Mesendoderm (in vitro differentiated cells): ENCODE measurements at places on chromosomes 12 and 14.
A peak's percentile ranks its signal among the peaks of the same experiment; 100 is the strongest.

- no peak for DNase-seq
Measured at GRCh38 chr14:99264691-99265450, 7.1 kb downstream of the BCL11B start.

- DNase-seq, result no peak
Measured at GRCh38 chr12:96652870-96653269, 163.5 kb downstream of the CFAP54 start.

GRCh38 chr12:113770389-113770865, 195.7 kb downstream of the RBM19 start:
- DNase-seq, result no peak

DNA sequence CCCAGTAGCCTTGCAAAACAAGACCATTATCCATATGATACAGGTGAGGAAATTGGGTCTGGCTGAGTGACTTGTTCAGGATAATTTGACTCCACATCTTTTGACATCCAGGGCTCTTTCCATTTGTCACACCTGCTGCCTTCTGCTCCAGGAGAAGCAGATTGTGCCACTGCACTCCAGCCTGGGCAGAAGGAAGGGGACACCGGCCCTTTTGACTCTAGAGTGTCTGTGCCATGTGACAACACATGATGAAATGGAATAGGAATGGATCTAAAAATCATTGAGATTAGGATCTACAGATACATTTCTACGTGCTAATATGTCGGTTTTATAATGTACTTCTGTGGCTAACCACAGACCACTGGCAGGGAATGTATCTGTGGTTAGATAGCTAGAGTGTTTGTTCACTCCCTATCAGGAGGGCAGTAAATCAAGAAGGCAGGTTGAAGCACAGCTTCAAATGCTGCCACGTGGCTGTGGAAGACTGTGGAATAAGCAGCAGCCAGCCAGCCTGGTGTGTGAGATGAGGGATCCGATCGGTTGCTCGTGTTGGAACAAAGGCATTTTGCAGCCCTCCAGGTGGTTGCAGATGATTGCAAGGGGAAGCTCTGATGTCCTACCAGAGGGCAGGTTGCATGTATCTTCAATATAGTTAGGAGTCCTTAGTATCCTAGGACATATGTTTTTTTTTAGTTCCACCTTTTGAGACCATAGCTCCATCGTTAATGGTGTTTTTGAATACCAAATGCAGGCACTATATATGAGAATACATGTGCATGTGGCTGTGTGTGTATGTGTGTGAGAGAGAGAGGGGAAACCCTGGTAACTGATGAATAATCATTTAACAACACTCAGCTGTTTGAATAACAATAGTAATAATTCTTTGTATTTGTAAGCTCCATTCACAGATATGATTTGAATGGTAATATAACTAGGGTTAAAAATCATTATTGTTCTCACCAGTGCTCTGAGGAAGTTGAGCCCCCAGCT, 28.6 kb downstream of the EML1 start:
- no peak for DNase-seq

GRCh38 chr14:30362369-30363218, 196.4 kb upstream of the G2E3 start:
- no peak for DNase-seq

DNA sequence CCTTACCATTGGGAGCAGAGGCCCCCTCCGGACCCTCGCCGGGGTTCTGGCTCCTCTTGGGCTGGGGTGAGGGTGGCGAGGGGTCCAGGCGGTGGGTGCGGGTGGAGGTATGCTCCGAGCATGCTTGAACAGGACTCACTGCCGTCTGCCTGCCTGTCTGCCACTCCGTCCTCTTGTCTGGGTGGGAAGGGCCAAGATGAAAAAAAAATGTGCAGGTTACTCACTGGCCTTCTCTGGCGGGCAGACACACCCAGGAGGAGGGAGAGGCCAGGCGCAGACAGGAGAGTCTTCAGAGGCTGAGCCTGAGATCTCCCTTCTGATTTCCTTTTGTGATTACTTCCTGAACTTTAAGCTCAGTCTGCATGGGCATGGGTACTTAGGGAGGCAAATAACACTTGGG, 76.1 kb downstream of the STON2 start:
- peak; percentile 94 for DNase-seq

GRCh38 chr14:72740966-72741825, 152.7 kb downstream of the DPF3 start:
- DNase-seq, result no peak

DNA sequence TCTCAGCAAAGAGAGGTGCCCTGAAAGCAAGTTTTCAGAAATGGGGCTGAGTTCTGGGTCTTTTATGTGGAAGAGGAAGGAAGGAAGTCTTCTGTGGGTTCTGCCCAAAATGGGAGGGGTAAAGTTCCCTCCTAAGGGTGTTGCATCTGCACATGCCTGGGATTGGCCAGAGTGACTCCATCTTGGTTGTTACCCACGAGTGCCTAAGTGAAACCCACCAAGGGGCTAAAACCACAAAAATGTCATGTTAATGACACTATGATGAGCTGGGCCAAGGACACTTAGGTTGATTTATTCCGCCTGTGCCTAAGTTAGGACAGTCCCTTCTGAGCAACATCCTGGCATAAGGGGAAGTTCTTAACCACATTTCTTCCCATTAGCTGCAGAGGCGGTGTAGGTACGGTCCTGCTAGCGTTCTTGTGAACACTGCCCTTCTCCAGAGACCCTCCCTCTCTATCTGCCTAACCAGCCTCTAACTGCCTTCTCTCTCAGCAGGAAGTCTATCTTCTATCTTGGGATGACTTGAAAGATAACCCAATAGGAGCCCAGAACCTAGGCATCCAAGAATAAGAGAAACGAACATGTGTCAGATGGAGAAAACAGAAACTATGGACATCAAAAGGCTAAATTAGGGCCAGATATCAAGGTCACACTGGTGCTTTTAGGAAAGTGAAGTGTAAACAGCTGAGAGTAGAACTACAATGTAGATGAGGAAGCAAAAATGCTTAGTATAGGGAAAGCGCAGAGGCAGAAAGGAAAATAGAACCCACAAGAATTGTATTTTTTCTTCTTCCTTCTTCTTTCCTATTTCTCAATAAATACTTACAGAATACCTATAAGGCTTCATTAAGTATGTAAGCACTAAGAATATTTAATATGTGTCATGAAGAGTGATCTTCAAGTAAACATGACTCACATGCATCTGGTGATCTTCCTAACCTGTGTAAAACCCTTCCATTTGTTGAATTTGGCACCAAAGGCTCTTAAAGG, 104.2 kb upstream of the AMN1 start:
- DNase-seq, result no peak

- peak; percentile 84 for DNase-seq
Measured at GRCh38 chr12:8687846-8688601, 9.8 kb upstream of the RIMKLB start.

- DNase-seq, result no peak
Measured at GRCh38 chr14:90523544-90523943, 126.7 kb downstream of the CALM1 start.

GRCh38 chr12:48988030-48988649, 10.0 kb downstream of the WNT1 start:
- DNase-seq, result peak; percentile 79

GRCh38 chr12:106139422-106140171, 843 bp upstream of the NUAK1 start:
- DNase-seq, result peak; percentile 94

GRCh38 chr14:59564366-59564765, 12.2 kb downstream of the CCDC175 start:
- DNase-seq, result peak; percentile 86

GRCh38 chr12:111293266-111294009, 75.5 kb downstream of the PHETA1 start:
- no peak for DNase-seq

DNA sequence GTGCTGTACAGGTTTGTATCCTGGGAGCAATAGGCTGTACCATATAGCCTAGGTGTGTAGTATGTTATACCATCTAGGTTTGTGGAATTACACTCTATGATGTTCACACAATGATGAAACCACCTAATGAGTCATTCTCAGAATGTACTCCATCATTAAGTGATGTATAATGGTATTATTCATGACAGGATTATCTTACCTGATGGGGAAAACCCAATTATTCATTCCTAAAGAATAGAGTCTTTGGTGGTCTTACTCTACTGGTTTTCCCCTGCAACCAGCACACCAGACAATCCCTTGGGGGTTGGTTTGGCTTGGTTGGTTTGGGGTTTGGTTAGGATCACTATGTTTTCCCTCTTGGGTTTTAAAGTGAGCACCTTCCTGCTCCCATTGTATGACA, 12.6 kb upstream of the OR10P1 start:
- DNase-seq, result no peak

- no peak for DNase-seq
Measured at GRCh38 chr12:132289356-132290202, 39.8 kb downstream of the GALNT9 start.

- no peak for DNase-seq
Measured at GRCh38 chr14:29037411-29037810, 270.8 kb downstream of the FOXG1 start.

GRCh38 chr12:131599190-131600159, 111.4 kb upstream of the SFSWAP start:
- no peak for DNase-seq

- peak; percentile 27 for DNase-seq
Measured at GRCh38 chr14:102949062-102949800, 26.8 kb downstream of the AMN start.

GRCh38 chr12:48940181-48940580, 14.9 kb upstream of the FKBP11 start:
- no peak for DNase-seq
